ENCODE measurements at places on chromosomes 6 and 20.
A peak's percentile ranks its signal among the peaks of the same experiment; 100 is the strongest.

DNA sequence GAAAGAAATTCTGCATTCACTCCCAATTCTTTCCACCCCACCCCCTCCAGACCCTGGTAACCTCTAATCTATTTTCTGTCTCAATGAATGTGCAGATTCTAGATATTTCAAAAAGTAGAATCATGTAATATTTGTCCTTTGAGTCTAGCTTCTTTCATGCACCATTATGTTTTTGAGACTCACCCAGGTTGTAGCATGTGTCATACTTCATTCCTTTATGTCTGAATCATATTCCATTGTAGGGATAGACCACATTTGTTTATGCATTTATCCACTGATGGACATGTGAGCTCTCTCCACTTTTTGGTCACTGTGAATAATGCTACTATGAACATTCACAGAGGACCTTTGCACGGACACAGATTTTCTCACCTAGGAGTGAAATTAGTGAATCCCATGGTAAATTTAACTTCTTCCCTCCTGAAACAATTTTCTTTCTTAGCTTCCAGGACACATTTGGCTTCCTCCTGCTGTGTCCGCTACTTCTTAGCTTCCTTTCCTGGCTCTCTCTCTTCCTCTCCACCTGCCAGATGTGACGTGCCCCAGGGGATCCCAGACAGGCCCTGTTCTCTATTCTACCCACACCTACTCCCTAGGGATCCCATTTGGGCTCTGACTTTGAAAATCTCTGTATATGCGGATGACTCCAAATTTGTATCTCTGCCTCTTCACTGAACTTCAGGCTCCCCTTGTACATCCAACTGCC, 24.1 kb upstream of the ARFGEF2 start:
- DNase-seq = no peak

- peak; percentile 7 for DNase-seq
Observed at GRCh38 chr6:142478117-142478516, 176.3 kb downstream of the ADGRG6 start.

DNA sequence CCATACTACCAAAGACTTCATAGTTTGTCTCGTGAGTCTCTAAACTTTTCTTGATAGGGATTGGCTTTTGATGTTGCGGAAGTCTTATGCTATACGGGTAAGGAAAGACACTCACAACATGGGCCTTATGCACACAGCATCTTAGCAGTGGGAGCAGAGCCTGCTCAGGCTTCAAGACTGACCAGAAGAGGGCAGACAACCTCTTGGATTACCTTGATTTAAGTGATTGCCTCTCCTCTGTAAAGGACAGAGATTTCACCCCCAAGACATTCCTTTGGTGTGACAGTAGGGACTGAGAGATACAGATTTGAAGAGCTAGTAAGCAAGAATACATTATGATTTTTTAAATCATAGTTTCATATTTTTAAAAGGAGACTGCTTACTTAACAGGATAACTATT, 71.0 kb upstream of the SAMD3 start:
- DNase-seq = peak; percentile 15

DNA sequence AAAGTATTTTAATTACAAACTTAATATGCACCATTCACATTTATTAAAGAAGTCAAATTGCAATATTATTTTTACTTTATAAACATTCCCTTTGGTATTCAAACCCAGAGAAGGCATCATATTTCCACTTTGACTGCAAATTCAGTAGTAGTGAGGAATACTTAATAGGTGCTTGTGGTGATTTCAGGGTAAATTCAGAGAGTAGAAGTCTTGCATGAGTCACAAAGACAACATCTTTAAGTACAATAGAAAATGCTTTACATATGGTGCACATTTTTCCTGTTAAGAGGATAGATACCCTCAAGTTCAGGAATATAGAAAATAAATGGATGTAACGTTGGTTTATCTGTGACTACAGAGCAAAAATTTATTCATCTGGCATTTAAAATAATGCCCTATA, 390.2 kb downstream of the TENT5A start:
- DNase-seq = no peak

GRCh38 chr6:39494998-39495397, 172.5 kb upstream of the KCNK16 start:
- no peak for DNase-seq

- no peak for DNase-seq
Observed at GRCh38 chr20:50211091-50211490, 20.5 kb downstream of the CEBPB start.

DNA sequence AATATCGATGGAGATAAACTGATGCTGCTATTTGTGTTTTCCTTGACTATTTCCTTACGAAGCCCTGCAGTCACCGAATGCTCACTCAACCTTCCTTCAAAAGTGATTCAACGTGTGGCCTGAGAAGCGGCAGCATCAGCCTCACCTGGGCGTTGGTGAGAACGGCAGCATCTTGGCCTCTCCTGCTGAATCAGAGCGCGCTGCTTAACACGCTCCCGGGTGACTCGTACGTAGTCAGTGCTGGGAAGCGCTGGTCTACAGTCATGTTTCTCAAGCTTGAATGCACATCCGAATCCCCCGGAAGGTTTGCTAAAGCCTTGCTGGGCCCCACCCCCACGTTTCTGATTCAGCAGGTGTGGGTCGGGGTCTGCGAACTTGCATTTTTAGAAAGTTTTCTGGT, 214.1 kb upstream of the RREB1 start:
- DNase-seq = no peak

DNA sequence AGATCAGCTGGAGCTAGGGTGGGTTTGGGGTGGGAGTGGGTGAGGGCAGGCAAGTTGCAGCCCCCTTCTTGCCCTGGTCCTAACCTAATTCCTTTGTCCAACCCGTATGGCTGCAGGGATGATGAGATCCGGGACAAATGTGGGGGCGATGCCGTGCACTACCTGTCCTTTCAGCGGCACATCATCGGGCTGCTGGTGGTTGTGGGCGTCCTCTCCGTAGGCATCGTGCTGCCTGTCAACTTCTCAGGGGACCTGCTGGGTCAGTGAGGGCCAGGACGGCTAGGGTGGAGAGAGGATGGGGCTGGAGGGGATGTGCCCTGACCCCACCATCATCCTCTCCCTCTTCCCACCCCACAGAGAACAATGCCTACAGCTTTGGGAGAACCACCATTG, 12.0 kb downstream of the TMEM63B start:
- DNase-seq = no peak

DNA sequence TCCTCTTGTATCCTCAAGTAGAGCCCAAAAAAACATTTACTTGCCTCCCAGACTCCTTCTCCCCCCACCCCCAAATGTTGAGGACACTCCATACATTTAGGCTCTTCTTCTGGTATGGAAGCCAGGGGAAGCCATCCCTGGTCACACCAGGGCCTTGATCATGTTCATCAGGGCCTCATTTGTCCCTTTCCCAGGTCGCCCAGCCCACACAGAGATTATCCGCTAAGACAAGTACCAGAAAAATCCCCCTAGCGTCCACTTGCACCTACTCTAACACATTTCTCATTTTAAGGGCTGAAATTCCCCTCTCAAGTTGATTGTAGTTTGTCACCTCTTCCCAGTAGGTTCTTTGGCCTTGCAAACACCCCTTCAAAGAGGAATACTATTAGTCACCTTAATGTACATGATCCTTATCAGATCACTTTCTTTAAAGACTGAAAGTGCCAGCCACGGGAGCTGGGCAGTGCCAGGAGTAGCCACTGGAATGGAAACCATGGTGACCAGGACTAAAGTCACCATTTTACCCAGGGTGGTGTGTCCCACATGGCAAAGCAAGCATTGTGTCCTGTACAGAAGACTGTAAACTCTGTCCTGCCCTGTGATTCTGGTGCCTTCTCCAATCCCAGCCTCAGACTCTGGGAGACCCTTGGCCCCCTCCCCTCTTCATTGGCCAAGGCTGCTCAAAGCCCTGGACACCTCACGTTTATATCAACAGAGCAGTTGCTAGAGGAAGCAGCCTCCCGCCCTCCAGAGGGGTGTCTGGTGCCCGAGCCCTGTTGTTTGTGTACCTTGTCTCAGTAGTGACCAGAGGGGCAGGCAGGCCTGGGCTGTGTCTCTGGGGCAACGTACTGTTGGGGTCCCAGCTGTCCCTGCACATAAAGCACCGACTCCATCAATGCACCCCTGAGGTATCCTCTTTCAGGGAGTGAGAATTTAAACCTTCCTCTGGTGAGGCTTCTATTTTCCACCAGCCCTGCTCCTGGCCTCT, 5.0 kb upstream of the APOBEC2 start:
- DNase-seq = no peak

DNA sequence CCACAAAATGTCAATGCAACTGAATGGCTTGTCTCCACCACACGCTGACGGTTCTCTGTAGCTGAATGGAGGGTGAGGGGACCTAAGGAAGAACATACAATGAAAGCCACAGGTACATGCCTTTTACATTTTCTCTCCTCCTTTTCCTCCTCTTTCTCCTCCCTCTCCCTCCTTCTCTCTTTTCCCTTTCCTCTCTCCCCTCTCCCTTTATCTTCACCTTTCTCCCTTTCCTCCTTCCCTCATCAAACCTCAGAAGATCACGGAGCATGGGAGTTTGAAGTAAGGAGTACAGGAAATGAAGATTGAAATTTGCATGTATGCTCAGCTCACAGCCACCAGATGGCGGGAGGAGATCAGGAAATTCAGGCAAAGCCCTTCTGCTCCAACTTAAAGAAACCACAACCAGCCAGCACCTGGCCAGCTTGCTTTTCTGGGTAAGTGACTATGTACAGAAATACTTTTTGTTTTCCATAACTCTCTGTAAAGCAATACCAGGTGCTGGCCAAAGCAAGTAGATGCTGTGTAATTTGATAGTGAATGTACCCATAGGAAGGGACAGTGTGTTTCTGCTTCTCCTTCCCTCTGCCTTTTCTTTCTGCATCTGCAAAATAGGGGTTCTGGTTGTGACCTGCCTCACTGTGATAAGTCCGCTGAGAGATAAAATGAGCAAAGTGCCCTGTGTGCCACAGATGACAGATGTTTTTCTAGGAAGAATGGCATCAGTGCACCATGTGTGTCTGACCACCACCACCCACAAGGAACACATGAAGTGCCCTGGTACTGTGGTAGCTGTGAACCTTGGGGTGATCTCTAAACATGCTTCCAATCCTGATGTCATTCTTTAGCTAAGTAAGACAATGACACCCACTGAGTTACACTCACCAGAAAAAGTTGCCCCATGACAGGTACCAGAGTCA, 18.6 kb upstream of the FOXO3 start:
- DNase-seq = peak; percentile 66

DNA sequence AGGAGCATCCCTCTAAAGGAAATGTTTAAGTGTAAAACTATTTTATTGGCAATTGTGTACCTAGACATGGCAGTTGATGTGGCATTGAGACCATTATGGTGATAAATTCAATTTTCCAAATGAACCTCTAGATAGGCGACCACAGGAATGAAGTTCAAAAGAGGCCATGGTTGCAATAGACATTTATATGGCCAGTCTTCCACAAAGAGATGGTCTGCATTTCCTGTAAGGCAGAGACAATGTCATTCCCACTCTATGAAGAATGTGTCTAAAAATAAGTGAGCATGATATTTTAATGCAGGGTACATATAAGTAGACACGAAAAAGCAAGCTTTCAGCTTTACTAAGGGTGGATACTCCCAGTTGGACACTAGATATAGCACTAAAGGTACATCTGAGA, 40.9 kb downstream of the THEMIS start:
- no peak for DNase-seq

- peak; percentile 30 for DNase-seq
Observed at GRCh38 chr6:144285798-144286502, 815 bp downstream of the UTRN start.

DNA sequence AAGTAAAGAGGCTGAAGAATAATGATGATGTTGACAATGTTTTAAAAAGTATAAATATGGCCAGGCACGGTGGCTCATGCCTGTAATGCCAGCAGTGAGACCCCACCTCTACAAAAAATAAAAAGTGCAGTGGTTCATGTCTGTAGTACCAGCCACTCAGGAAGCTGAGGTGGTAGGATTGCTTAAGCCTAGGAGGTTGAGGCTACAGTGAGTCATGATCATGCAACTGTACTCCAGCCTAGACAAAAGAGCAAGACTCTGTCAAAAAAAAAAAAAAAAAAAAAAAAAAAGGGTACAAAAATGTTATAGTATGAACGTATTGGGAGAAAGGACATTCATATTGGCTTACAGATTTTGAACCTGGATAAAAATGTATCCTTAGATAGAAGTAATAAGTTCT, 543.1 kb upstream of the IRAK1BP1 start:
- DNase-seq = no peak

DNA sequence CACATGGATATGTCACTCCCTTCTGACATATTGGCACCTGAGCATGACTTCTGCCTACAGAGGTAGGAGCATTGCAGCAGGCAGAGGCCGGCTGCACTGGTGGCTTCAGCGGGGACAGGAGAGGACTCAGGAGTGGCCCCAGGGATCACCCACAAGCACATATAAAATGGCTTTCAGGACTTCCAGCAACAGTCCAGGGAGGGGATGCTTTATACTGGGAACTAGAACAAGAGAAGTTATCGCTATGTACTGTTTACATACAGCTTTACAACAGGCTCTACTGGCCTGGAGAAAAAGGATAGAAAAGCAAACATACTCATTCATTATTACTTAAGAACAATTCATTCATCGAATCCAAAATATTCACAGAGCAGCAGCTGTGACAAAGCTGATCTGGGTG, 337.8 kb downstream of the THBS2 start:
- DNase-seq = no peak

- DNase-seq = no peak
Observed at GRCh38 chr20:3423126-3423525, 15.7 kb upstream of the DNAAF9 start.

DNA sequence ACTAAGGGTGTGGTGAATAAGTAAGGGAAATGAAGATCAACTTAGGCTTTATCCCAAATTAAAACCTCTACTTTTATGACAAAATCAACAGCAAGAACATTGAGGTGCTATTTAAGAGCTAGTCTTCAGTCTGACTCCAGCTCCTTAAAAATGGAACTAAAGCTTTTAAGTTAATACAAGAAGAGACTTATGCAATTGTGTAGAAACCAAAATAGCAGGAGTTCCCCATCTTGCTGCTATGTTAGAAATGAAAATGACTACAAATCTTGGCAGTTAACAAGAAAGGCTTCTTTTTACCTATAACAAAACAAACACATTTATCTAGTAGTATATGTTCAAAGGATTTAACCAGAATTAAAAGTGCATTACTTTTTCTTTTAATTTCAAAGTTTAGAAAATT, 25.7 kb downstream of the HMGN3 start:
- no peak for DNase-seq

DNA sequence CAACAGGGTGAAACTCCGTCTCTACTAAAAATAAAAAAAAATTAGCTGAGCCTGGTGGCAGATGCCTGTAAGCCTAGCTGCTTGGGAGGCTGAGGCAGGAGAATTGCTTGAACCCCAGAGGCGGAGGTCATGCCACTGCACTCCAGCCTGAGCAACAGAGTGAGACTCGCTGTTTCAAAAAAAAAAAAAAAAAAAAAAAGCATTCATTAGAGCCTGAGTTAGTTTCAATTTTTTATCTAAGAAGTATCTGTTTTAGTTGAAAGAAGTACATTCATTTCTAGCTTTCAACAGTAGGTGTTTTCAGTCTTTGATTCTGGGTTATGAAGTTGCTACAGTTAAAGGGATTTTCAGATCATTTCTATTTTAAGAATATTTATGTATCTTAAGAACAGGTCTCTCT, 42.2 kb downstream of the ZNF292 start:
- DNase-seq = no peak

- no peak for DNase-seq
Observed at GRCh38 chr20:57953638-57954037, 243.8 kb upstream of the PMEPA1 start.

Measured in activated CD4-positive, alpha-beta T cell treated with anti-CD3 and anti-CD28 coated beads for 4 hours (primary cell).